ENCODE measurements at places on chromosomes 4 and X.

DNA sequence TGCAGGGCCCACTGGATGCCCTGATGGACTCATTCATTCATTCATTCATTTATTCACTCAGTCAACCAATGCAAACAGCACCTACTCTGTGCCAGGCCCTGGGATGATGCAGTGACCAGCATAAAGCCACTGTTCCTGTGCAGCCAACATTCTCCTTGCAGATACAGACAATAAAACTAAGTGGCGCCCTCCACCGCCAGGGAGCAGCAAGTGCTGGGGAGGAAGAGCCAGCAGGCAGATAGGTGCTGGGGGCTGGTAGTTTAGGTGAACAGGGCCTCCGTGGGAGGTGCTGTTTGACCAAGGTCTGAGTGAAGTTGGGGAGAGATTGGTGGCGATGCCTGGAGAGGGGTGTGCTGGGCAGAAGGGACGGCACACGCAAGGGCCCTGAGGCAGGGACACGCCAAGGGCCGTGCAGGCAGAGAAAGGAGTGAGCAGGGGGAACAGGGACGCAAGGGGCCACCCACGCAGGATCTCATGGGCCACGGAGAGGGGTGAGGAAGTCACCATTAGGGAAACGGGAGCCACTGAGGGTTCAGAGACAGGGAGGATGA lies 65.5 kb downstream of the WFS1 start:
- no peak for DNase-seq

DNA sequence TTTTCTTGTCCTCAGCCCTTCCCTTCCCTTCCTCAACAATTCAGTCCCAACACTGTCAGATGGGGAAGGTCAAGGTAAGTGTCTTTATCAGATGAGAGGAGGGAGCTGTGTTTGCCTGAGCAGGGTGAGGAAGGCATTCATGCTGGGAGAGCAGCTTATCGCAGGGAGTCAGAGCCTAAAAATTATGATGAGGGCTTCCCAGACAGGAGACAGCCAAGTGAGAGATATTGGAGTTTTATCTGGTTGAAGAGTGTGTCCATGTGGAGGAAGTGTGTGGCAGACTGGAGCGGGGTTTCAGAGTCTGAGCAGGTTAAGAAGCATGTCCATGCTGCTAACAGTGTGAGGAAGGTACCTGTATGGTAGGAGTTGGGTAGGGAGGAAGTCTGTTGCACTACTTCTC lies 18.4 kb downstream of the BEX4 start:
- DNase-seq = no peak

DNA sequence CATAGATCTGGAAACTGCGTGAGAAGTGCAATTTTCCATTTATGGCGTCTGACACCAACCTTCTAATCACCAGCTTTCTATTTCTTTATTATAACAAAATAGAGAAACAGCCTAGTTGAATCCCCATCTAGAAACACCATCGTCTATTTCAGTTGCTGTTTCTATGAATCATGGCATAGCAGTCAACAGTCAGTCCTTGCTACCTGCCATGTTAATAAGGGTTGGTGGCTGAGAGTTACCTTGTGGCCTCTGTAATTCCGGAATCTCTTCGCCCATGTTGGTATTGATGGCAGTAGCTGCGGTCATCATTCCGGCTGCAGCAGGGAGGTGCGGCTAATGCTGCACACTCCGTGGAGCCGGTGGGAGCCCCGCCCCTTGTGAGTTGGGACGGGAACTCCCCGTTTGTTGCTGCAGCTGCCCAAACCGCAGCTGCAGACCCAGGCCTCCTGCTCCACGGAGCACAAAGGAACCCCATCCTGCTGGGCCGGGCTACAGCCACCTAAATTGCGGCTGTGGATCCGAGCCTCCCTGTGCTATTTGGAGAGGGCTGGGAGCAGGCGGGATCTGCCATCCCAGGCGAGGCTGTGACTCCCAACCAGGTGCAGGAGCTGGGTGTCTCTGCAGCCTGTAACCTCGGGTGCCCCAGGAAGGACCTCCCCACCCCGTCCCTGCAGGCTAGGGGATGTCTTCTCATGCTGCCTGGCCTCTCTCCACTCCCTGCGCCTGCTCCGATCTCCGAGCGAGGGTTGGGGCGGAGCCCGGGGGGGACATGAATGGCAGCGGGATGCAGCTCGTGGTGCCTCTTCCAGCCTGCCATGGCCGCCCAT lies 115.4 kb upstream of the STK26 start:
- no peak for DNase-seq

DNA sequence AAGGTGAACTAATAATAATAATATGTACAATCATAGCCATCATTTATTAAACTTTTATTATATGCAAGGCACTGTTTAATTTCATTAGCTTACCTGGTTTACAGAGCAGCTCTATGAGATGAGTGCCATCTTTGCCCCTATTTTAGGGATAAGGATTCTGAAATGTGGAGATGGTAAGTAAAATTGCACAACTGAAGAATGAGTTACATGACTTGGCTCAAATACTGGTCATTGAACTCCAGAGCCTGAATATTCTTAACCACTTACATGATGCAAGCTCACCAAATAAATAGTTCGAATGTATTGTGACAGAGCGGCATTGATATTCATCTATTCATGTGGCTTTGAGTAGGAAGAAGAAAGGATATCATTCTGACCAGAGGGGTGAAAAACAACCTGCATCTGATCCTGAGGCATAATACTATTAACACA lies 11.7 kb downstream of the ALB start:
- DNase-seq = no peak

- peak; percentile 18 for DNase-seq
These were observed 22.0 kb upstream of the STK26 start for GRCh38 chrX:132001127-132001526.

DNA sequence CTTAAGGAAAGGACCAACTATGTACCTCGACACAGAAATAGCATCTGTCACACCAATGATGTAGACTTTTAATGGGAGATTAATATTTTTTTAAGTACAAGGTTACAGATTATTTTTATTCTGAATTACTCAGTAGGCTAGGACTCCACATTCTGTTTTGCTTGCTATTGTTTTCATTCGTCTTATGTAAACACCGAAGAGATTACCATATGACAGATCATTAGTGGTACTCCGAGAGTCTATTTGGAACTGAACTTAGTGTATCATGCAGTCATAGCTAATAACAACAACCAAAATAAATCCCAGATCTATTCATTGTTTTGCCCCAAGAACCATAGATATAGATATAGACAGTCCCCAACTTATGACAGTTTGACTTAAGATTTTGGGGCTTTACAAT lies 139.7 kb upstream of the SPRY1 start:
- DNase-seq = no peak
